ENCODE measurements at places on chromosomes 7 and 10. TPM values are rescaled to one million over a fixed set of nuclear protein-coding genes. Genes with fewer than 3 reads are reported as not detected.

The CHAT gene
- not detected for total RNA-seq

The TRIL gene
- 0.06 TPM for total RNA-seq

The TDRD1 gene
- not detected for total RNA-seq

The NEUROG3 gene
- total RNA-seq = not detected

The STEAP4 gene
- 0.80 TPM for total RNA-seq

The CFAP58 gene
- 0.29 TPM for total RNA-seq

The CPXM2 gene
- 1.9 TPM for total RNA-seq

The TAS2R3 gene
- total RNA-seq = 0.35 TPM

The ANKRD1 gene
- 127 TPM for total RNA-seq

The RASSF4 gene
- 14.5 TPM for total RNA-seq

The ANKRD61 gene
- not detected for total RNA-seq
